Astrocyte of the cerebellum (primary cell): ENCODE measurements at places on chromosomes 6 and 20.

GRCh38 chr6:39794231-39794630, 2.1 kb downstream of the DAAM2 start:
- DNase-seq: no peak

GRCh38 chr20:44187772-44188709, 1.1 kb upstream of the JPH2 start:
- DNase-seq: no peak

DNA sequence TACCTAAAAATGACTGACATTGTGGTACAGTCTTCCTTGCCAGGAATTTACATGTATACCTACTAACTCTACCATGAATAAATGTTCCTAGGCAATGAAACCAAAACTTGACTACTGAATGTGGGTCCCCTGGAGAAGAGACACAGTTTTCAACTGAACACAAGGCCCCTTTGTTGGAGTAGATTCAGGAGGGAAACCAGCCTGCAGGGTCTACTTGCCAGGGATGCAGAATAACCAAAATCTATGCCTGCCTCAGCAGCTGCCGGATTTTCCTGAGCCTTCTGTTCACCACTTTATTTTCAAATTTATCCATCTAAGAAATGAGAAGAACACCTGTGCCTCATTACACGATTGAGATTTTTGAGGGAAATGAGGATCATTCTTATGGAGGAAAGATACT, 211.9 kb downstream of the GRM1 start:
- no peak for DNase-seq

GRCh38 chr6:40444811-40445210, 142.4 kb downstream of the LRFN2 start:
- DNase-seq: no peak
